Stimulated activated CD8-positive, alpha-beta memory T cell treated with anti-CD3 and anti-CD28 coated beads, Interleukin-15, amount 100 ng/mL, for 48 hours (primary cell): ENCODE measurements at places on chromosomes 2 and 18.

GRCh38 chr2:38128653-38129052 is 52.7 kb upstream of the CYP1B1 start:
- no peak for DNase-seq

GRCh38 chr18:54774981-54775665 is 53.2 kb upstream of the RAB27B start:
- no peak for DNase-seq

- DNase-seq = no peak
Measured at GRCh38 chr18:25033747-25034471, 318.1 kb downstream of the ZNF521 start.

- DNase-seq = no peak
Measured at GRCh38 chr18:9766076-9766481, 58.0 kb downstream of the RAB31 start.

DNA sequence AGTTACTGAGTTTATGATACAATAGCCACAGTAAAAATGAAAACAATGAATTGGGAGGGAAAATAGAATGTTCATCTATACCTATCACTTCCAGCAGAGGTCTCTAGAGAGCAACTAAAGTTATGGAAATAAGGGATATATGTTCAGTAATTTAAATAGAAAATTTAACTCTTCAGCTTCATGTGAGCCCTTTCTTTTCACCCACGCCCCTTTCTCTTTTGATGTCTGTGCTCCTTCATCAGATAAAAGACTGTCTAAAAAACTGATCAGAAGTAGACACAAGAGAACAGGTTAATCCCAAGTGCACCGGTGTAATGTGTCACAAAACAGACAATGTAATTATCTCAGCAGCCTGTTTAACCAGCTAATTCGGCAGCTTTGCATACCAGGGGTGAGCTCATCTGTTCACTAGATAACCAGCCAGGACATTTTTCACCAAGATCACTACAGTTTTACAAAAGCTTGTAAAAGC is 238.5 kb upstream of the ERBB4 start:
- no peak for DNase-seq

GRCh38 chr2:184256611-184257010 is 341.7 kb upstream of the ZNF804A start:
- no peak for DNase-seq

GRCh38 chr2:104606056-104606455 is 247.9 kb upstream of the POU3F3 start:
- DNase-seq = no peak

DNA sequence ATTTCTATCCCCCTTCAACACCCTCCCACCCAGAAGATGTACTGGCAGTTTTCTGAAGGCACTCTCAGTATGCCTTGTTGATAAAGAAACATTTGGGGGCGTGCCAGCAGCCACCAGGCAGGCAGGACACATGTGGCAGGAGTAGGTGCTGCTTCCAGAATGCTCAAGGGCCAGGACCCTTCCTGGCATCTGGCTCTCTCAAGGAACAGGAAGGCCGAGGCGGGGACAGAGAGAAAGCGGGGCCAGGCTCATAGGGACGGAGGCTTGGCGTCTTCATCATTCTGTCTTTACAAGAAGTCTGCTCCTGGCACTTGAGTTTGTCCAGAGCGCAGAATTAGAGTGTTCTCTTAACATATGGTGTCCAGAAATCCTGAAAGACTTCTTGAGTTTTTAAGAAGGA is 121.6 kb downstream of the FAM210A start:
- no peak for DNase-seq

- no peak for DNase-seq
Measured at GRCh38 chr2:1286929-1287328, 126.3 kb upstream of the TPO start.

- DNase-seq = no peak
Measured at GRCh38 chr2:166984188-166984587, 95.9 kb downstream of the XIRP2 start.

- DNase-seq = no peak
Measured at GRCh38 chr2:129906861-129907235, 72.6 kb upstream of the RAB6C start.

DNA sequence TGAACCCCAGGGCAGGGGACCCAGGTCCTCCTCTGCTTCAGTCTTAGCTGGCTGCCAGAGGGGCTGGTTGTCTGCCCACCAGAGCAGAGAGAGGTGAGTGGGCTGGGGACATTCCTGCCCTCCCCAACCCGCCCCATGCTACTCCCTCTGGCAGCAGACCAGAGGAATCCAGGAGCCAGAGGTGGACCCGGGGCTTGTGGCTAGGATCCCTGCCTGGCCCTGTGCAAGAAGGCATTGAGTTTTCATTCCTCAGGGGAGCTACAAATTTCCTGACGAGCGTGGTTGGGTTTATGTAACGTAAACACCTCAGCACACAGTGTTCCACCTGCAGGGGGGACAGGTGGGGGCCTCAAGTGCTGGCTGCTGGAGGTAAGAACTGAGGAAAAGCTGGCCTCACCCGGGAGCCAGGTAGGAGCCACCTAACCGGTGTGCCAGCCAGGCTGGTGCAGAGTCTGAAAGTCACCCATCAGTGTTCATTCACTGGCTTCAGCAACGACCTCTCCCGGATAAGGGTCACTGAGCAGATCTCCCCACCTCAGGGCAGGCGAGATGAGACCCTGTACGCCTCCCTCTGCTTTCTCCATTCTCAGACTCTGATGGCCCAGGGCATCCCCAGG is 246.8 kb downstream of the DYSF start:
- DNase-seq = no peak

DNA sequence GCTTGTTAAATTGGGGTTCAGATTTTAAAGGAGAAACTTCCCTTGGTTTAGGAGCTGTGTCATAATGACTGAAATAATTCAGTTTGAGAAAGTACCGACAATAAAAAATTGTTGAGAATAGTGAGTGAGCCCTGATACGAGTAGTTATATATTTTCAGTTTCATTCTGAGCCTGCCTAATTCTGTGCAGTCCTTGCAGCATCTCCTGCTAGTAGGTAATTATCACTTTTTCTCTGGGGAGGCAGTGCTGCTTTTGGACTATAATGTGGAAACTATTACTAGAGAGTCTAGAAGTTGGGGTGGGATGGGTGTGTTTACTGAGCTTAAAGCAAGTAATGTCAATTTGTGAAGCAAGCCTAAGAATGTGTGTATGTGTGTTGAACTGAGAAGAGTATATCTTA is 21.7 kb downstream of the ZNF638 start:
- DNase-seq = no peak

DNA sequence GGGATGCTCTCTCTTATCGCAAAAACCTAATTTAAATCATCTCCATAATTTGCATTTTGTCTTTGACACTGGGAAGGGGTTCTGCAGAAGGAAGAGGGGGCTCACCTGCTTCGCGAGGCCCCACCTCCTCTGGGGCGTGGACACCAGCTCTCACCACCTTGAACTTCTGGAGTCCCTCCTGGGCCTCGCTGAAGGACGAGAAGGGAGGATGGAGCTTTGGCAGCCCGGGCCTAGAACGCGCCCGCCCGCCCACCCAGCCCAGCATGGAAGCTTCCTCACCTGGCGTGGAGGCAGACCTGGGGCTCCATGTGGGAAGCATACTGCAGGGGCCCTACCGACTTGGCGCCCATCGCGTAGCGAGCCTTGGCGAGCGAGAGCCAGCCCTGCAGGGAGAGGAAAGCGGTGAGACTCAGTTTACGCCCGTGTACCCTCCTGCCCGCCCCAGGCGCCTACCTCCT is 1.1 kb upstream of the IMP4 start:
- DNase-seq = no peak

DNA sequence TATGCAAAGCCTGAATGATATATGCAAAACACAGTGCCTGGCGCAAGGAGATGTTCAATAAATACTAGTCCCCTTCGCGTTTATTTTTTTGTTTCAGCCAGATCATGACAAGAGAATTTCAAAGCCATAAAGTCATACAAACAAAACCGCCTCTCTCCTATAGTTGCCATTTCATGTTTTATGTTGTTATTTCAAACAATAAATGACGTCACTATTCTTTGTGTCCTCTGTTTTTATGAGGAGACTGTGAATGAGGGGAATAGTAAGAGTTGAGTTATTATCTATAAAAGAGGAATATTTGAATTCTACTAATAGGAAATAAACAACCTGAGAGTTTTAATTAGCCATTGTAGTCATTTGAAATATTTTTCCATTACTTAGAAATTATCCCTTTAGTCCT is 464.5 kb downstream of the THSD7B start:
- DNase-seq = no peak

DNA sequence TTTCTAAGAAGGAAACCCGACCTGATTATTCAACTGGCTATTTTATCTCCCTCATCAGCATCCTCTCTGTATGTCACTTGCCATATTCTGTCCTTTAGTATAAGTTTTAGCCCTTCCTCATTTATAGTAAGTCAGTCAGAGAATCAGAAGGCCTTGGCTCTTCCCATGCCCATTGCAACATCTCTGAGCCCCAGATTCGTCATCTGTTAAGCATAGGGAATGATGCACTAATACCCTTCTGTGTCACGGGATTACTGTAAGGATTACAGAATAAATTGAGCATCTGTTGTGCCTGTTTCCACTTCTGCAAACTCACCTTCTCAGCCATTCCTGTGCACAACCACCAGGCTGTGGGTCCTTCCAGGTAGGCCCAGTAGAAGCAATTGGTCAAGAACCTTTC is 258.1 kb upstream of the RAB12 start:
- no peak for DNase-seq

DNA sequence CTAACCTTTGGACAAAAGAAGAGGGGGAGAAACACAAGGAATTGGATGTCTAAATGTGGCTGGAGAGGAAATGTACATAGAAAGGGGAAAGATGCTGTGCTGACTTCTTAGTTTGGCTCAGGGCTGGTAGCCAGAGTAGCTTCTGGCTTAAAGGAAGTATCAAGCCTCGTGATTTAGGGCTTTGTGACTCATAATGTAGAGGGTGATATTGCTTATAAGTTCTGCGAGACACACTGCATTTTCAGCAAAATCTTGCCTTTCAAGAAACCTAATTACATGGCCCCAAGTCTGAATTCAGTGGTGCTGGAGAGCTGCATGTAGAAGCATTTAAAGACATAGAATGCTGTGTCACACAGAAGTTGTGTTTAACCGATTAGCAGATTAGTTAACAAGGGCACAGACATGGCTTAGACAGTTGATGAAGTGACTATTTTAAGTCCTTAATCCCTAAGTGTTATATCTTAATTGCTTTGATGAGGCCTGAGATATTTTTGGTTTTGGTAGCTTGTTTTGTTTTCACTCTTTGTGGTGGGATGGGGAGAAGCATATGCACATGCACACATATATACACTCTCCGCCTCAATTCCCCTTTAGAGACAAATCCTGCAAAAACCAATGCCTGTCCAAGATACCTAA is 66.4 kb downstream of the EPAS1 start:
- no peak for DNase-seq

- no peak for DNase-seq
Measured at GRCh38 chr2:198662905-198663304, 794.8 kb downstream of the SATB2 start.

- no peak for DNase-seq
Measured at GRCh38 chr2:29024882-29025430, 43.9 kb downstream of the TOGARAM2 start.

GRCh38 chr2:98572676-98573075 is 35.6 kb downstream of the COA5 start:
- DNase-seq = no peak

DNA sequence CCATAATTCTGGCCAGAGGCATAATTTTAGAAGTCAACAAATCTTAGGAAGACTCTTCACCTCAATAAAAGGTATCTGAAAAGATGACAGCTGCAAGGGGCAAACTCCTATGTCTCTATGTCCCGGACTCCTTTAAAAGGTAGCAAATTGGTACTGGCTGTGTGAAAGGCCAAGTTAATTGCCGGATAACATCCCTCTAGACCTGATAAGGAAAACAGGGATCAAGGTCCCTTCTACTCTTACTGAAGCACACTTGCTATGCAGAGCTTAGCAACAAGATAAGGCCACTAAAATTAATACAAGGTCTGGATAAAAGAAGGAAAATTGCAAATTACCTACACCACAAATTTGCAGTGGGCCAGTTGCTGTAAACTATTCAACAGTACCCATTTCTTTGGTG is 141.0 kb upstream of the EPC2 start:
- DNase-seq = no peak

- DNase-seq = no peak
Measured at GRCh38 chr18:74745633-74746403, 148.1 kb downstream of the ZNF407 start.

DNA sequence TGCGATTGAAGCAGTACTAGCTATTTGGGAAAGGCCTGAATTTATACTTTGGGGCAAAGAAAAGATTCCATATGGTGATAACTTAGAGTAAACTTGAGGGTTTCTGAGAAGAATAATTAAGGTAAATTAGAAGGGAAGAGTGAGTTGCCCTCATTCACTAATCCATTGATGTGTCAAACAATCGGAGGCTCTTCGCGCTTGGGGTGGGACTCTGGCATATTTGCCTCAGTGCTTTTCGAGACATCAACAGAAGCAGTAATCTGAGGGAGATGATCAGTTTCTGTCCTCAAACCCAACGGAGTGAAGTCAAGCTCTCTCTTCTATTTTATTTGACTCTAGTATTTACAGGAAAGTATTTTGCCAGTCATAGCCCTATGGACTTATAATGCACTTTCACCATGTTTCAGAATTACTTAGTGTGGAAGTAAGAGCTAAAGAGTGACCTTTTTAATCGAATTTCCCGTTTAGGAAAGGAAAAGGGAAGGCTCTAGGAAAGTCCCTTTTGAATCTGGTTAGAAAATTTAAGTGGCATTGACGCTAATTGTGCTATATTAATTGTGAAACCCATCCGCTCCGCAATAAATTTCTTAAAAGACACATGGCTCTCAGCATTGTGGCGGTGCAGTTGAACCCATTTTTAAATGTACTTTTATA is 1.3 kb downstream of the RAB10 start:
- DNase-seq = no peak

GRCh38 chr18:65704046-65704445 is 46.8 kb upstream of the CDH7 start:
- DNase-seq = no peak

DNA sequence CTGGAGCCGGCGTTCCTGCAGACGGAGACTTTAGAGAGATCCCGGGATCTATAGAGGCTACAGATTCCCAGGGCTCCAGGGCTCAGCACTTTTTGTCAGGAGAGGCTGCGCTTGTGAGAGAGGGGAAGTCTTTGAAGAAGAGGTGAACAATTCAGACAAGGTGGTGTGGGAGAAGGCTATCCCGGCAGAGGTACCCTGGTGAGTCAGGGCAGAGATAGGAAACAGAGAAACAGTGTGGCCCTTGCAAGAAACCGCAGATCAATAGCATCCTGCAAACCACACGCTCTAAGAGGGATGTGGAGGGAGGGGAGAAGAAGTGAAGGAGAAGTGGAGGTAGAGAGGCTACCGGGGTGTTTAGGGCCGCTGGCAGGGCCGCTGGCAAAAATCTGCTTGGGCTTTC is 160.5 kb upstream of the APCDD1 start:
- DNase-seq = no peak

GRCh38 chr2:238305092-238305862 is 15.0 kb upstream of the TRAF3IP1 start:
- DNase-seq = no peak

- no peak for DNase-seq
Measured at GRCh38 chr2:28142386-28142785, 250.3 kb upstream of the FOSL2 start.
